Nasal cavity respiratory epithelium epithelial cell of viscerocranial mucosa (primary cell): ENCODE measurements at places on chromosomes 7 and 10. TPM values are rescaled to one million over a fixed set of nuclear protein-coding genes. Genes with fewer than 3 reads are reported as not detected.

GPAM gene
- total RNA-seq = 13.3 and 14.9 TPM in 2 replicates

NPFFR1 gene
- total RNA-seq = not detected in 2 replicates

POMZP3 gene
- total RNA-seq = 1.3 and 2.1 TPM in 2 replicates

NUTM2E gene
- 0.21 and 0.34 TPM in 2 replicates for total RNA-seq

STEAP1B gene
- total RNA-seq = 1.6 and 5.5 TPM in 2 replicates

MMD2 gene
- total RNA-seq = not detected in 2 replicates

GJD4 gene
- 0.07 TPM in 1 of 2 replicates, not detected in the other for total RNA-seq

MRC1 gene
- total RNA-seq = not detected in 2 replicates

UCMA gene
- not detected in 2 replicates for total RNA-seq

LIPJ gene
- total RNA-seq = under 0.01 TPM in 1 of 2 replicates, not detected in the other

MBL2 gene
- not detected in 2 replicates for total RNA-seq

NEURL1 gene
- 1.6 and 2.7 TPM in 2 replicates for total RNA-seq

ACHE gene
- total RNA-seq = under 0.01 and 0.28 TPM in 2 replicates

ADAMTS14 gene
- 0.14 and 0.68 TPM in 2 replicates for total RNA-seq

ANXA8L1 gene
- total RNA-seq = 35.2 and 362 TPM in 2 replicates

PAPOLB gene
- total RNA-seq = under 0.01 TPM in 1 of 2 replicates, not detected in the other

PSD gene
- total RNA-seq = 0.68 and 0.71 TPM in 2 replicates
